ENCODE measurements at places on chromosomes 13 and 19. TPM values are rescaled to one million over a fixed set of nuclear protein-coding genes. Genes with fewer than 3 reads are reported as not detected.

- no peak for DNase-seq
Observed at GRCh38 chr19:7637374-7638256, 705 bp downstream of the STXBP2 start.

Gene ZIC5
- total RNA-seq: not detected

DNA sequence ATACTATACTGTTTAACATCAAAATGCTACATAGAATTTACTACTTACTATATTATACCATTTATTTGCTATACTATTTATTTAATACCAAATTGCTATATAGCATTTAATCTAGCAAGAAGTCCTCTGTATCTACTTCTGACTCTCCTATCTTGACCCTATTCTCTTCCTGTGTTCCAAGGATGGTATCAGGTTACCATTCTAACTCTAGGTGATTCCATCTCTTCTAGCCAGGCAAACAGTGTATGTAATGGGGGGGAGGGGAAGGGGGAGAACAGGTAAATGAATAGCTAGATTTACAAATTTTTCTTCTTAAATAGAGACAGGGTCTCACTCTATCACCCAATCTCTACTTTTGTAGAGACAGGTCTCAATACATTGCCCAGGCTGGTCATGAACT is 200.3 kb downstream of the DIAPH3 start:
- DNase-seq: no peak

- DNase-seq: peak; percentile 88
Observed at GRCh38 chr13:29594710-29595379, 643 bp downstream of the SLC7A1 start.

GRCh38 chr19:46040952-46041500 is at the start of gene IGFL4:
Gene IGFL4 (minus strand): TSS chr19:46041002. CDS start chr19:46040962, 40 bp downstream.
- no peak for DNase-seq

DNA sequence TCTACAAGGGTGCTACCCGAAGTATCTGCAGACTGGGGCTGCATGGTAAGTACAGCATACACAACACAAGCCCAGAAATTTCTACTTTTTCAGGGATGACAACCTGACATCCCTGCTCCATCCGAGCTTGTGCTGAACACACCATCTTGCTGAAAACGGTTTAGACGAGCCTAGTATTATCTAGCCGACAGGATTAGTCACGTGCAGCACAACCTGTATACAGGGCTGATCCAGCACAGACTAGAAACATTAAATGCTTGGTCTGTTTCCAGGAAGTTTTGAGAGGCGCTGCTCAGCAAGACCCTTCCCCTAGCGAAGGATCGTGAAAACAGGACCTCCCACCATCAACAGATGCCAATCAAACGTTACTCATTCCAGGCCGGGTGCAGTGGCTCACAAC is 4.2 kb downstream of the SMIM7 start:
- DNase-seq: no peak

Gene RFPL4AL1
- not detected for total RNA-seq

Gene ZNF653
- 12.6 TPM for total RNA-seq

- DNase-seq: no peak
Observed at GRCh38 chr13:104309431-104309830, 1243.2 kb upstream of the SLC10A2 start.

GRCh38 chr19:8310342-8311055 is 2.3 kb upstream of the CD320 start:
- peak; percentile 47 for DNase-seq

Gene PTPRH
- total RNA-seq: 1.1 TPM

- DNase-seq: no peak
Observed at GRCh38 chr13:20128459-20128931, 32.4 kb downstream of the GJA3 start.

- DNase-seq: no peak
Observed at GRCh38 chr13:45016792-45017425, 27.6 kb downstream of the GPALPP1 start.

- DNase-seq: no peak
Observed at GRCh38 chr19:17751103-17751911, at the start of gene FCHO1. Gene FCHO1 (plus strand): TSS chr19:17751477. CDS start chr19:17755165, 3,688 bp downstream.

- no peak for DNase-seq
Observed at GRCh38 chr13:50365408-50366391, 350.5 kb downstream of the KCNRG start.

DNA sequence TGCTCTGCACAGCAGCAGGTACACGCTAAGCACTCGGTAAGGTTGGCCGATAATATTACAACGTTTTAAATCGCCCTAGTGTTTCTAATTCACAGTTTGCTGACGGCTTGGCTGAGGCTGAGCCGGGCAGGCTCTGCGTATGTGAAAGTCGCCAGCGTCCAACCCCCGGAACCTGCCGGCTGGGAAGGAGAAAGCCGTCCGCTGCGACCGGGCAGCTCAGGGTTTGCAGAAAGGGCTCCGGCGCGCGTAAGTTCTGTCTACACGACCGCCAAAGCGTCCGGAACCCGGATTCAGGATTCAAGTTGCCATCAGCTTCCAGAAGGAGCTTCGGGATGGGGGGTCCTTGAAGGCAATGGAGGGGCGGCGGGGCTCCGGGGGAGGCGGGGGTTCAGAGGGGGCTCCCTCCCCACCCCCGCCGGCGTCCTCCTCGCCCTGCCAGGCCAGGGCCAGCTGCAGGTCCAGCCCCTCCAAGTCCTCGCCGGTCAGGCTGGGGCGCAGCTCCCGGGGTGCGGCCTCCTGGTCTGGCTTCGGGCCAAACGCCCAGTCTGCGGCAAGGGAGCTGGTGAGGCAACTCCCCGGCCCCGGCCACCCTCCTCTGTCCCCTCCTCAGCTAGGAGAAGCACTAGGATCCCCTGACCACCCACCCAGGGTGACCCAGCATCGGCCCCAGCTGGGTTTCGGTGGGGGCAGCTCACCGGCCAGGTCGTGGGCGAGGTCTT is 575 bp downstream of the SMIM44 start:
- no peak for DNase-seq

DNA sequence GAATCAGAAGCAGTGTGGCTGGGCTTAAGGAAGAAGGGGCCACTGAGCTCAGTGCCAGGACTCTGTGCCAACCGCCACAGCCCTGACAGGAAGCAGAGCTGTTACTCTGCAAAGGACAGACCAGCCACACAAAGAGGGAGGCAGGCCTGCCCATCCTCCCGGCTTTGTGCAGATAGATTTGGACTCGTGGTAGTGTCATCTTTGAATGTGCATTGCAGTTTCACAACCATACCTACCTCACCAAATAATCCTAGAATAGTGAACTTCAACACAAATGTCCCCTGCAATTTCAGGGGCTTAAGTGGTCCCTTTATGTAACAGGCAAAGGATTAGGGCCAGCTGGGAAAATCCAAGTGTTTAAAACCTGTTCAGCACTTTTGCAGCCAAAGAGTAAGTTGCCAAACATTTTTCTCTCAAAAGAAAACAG is 55.1 kb upstream of the CLDN10 start:
- DNase-seq: no peak
